Osteoblast (primary cell): ENCODE measurements at places on chromosomes 6 and 20. TPM values are rescaled to one million over a fixed set of nuclear protein-coding genes. Genes with fewer than 3 reads are reported as not detected.

Gene CPNE5
- under 0.01 TPM in 1 of 2 replicates, not detected in the other for total RNA-seq

Gene DEF6
- total RNA-seq, result 0.29 and 0.72 TPM in 2 replicates

Gene OLIG3
- total RNA-seq, result not detected in 2 replicates

Gene CEBPB
- 75.7 and 79.3 TPM in 2 replicates for total RNA-seq

- no peak for DNase-seq
- peaks cover 14% of the 10 kb centered on the region for H3K4me1 ChIP-seq
- no peak overlapping the region for H3K4me3 ChIP-seq
- no peak overlapping the region for H3K27ac ChIP-seq
- H3K36me3 ChIP-seq, result no peaks in the 10 kb centered on the region
Measured at GRCh38 chr6:108868647-108869046, 20.4 kb downstream of the ARMC2 start.

GRCh38 chr20:382291-383115 is 1.9 kb downstream of the TRIB3 start:
- H3K36me3 ChIP-seq, result no peaks in the 10 kb centered on the region
- no peaks in the 10 kb centered on the region for H3K4me1 ChIP-seq
- no peaks in the 10 kb centered on the region for H3K27me3 ChIP-seq
- DNase-seq, result peak; percentile 69
- no peak overlapping the region for H3K27ac ChIP-seq

- DNase-seq, result no peak
- H3K4me1 ChIP-seq, result peaks cover 16% of the 10 kb centered on the region
- H3K27ac ChIP-seq, result no peak overlapping the region
- H3K27me3 ChIP-seq, result no peaks in the 10 kb centered on the region
Measured at GRCh38 chr6:131163886-131164285, 28.6 kb downstream of the AKAP7 start.

DNA sequence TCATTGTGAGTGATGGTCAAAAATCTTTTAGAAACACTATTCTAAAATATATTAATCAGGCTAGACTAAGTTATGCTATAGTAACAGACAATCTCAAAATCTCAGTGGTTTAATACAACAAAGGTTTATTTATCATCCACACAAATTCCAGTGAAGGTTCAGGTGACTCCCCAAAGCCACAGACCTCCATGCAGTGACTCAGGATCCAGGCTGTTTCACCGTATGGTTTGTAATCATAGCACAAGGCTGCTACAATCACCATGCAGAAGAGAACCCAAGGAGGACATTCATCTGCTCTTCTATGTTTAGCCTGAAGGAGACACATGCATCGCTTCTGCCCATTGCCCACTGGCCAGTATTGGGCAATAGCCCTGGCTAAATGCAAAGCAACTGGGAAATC is 46.2 kb downstream of the BFSP1 start:
- H3K27ac ChIP-seq, result no peak overlapping the region
- no peaks in the 10 kb centered on the region for H3K36me3 ChIP-seq
- H3K4me1 ChIP-seq, result no peaks in the 10 kb centered on the region
- H3K27me3 ChIP-seq, result peaks cover 22% of the 10 kb centered on the region
- no peak overlapping the region for H3K4me3 ChIP-seq

GRCh38 chr6:139028215-139028657 is 309 bp upstream of the ABRACL start:
- H3K4me1 ChIP-seq, result peaks cover 18% of the 10 kb centered on the region
- H3K27ac ChIP-seq, result peak overlapping the region; percentile 70
- peak; percentile 85 for DNase-seq

- H3K4me1 ChIP-seq, result peaks cover 13% of the 10 kb centered on the region
- no peak overlapping the region for H3K27ac ChIP-seq
- H3K4me3 ChIP-seq, result no peak overlapping the region
- no peaks in the 10 kb centered on the region for H3K36me3 ChIP-seq
- H3K27me3 ChIP-seq, result no peaks in the 10 kb centered on the region
- DNase-seq, result peak; percentile 85
Measured at GRCh38 chr6:157774153-157775135, 48.6 kb upstream of the SNX9 start.

DNA sequence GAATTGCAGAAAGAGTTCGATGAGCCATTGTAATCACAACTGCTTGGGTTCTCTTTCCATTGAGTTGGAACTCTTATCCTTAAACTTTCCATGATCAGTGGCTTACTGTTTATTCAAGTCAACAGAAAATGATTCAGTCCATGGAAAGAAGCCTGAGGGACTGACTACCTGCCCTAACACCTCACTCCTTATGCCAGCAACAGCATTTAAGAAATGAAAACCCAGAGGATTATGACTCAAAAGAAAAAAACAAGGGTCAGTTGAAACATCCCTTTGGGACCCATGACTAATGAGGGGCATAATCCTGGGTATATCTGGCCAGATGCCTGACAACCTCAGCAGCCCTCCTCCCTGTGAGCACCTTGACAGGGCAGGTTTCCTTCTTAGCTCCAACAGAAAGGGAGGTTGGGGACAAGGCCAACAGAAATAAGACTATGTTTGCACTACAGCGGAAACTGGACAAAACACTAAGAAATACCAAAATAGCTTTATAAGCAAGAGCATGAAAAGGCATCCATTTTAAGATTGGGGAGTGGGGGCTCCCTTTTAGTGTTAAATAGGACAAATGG is 106.7 kb downstream of the MAP3K5 start:
- H3K27me3 ChIP-seq, result no peaks in the 10 kb centered on the region
- H3K4me3 ChIP-seq, result no peak overlapping the region
- peak; percentile 1 for DNase-seq
- H3K27ac ChIP-seq, result no peak overlapping the region

DNA sequence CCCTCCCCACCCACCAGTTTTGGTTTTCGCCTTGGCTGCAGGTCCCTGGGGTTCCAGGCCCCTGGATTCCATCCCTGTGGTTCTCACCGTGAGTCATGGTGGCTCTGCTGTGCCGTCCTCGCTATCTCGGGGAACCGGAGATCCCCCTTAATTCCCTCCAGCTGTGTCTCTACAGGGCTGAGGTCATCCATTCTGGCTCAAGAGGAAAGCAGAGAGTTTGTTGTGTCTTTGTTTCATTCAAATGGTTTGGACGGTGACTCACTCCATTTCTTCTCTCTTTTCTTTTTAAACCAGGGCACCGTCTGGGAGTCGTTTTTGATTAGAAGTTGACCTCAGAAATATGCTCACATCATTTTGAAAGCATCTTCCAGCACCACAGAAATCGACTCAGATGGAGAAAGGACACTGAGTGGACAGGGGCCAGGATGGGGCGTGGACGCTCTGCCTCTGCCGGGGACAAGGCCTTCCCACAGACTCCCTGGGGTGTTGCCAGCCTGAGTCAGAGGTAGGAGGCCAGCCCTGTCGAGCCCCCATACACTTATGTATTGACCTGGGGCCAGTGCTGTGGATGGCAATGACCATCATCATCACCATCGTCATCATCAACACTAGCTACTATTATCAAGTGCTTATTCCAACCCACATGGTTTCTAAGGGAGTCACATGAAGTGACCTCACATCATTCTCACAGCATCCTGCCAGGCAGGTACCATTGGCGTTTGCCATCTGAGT is 176.2 kb downstream of the NFATC2 start:
- peak; percentile 96 for DNase-seq
- H3K27ac ChIP-seq, result peak overlapping the region; percentile 100
- no peaks in the 10 kb centered on the region for H3K36me3 ChIP-seq
- H3K4me3 ChIP-seq, result peak overlapping the region; percentile 22

- H3K4me1 ChIP-seq, result no peaks in the 10 kb centered on the region
- peaks cover 4% of the 10 kb centered on the region for H3K36me3 ChIP-seq
- H3K27me3 ChIP-seq, result peaks cover 37% of the 10 kb centered on the region
- H3K27ac ChIP-seq, result no peak overlapping the region
Measured at GRCh38 chr20:62841705-62842212, 19.9 kb downstream of the TCFL5 start.

- no peaks in the 10 kb centered on the region for H3K27me3 ChIP-seq
- no peaks in the 10 kb centered on the region for H3K4me1 ChIP-seq
- DNase-seq, result no peak
- no peak overlapping the region for H3K4me3 ChIP-seq
Measured at GRCh38 chr20:48750941-48751635, 76.7 kb downstream of the PREX1 start.

DNA sequence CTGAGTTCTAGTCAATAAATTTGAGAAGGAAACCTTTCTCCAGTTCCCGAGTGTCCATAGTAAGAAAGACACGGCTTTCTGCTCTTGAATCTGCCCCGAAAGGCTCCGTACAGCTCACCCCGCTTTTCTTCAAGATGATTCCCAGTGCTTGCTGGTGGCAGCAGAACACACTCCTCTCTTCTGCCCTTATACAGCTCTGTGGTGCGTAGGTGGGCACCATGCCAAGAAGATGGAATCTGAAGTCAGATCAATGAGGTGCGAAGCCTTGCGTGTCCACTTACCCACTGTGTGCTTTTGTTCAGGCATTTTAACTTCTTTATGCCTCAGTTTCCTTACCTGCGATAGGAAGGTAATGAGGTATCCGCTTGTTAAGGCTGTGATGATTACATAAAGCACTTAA is 142.2 kb downstream of the WDR27 start:
- H3K36me3 ChIP-seq, result no peaks in the 10 kb centered on the region
- no peak for DNase-seq
- H3K27me3 ChIP-seq, result no peaks in the 10 kb centered on the region
- peak overlapping the region; percentile 46 for H3K27ac ChIP-seq
- peaks cover 29% of the 10 kb centered on the region for H3K4me1 ChIP-seq

GRCh38 chr6:129264480-129265045 is 381.6 kb downstream of the LAMA2 start:
- no peaks in the 10 kb centered on the region for H3K4me1 ChIP-seq
- DNase-seq, result no peak
- H3K27ac ChIP-seq, result no peak overlapping the region
- H3K27me3 ChIP-seq, result no peaks in the 10 kb centered on the region
- no peaks in the 10 kb centered on the region for H3K36me3 ChIP-seq
- no peak overlapping the region for H3K4me3 ChIP-seq

DNA sequence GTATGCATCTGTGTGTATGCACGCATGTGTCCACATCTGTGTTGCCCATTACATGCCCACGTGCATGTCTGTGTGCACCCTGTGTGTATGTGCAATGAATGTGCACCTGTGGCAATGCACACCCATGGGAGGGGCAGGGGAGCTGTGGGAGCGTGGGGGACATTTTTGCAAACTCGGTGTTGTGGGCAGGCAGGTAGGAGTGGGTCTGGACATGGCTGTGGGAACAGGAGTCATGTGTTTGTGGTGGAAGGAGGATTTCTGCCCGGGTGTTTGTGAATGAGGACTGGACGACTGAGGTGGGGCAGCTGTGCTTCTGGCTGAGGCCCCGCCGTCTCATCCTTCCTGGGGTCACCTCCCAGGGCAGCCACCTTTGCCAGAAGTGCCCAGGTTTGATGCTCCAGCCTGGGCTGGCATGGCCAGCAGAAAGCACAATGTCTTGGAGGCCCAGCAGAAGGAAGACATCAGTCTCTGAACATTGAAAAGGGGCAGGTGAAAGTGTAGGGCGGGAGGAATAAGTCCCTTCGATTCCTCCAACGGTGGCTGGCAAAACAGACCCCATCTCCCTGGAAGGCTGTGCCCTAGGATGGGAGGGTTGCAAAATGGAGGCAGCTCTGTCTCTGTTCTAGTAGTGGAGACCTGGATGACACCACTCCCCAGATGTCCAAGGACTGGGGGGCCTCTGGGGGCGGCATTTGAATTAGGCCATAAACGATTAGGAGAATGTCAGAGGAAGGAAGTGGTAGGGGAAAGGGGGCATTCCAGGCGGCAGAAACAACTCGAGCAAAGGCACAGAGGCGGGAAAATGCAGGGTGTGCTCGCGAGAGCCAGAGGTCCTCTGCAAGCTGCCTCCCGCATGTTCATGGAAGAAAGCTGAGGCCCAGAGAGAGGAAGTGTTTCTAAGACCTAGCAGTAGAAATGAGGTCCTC is 19.1 kb upstream of the ARMC12 start:
- no peaks in the 10 kb centered on the region for H3K27me3 ChIP-seq
- no peak overlapping the region for H3K4me3 ChIP-seq
- peaks cover 8% of the 10 kb centered on the region for H3K4me1 ChIP-seq
- no peak overlapping the region for H3K27ac ChIP-seq
- no peak for DNase-seq
- H3K36me3 ChIP-seq, result no peaks in the 10 kb centered on the region

- H3K27ac ChIP-seq, result no peak overlapping the region
Measured at GRCh38 chr20:32052778-32053362, 828 bp downstream of the HCK start.

- no peaks in the 10 kb centered on the region for H3K27me3 ChIP-seq
- H3K27ac ChIP-seq, result peak overlapping the region; percentile 97
- no peak for DNase-seq
- peaks cover 33% of the 10 kb centered on the region for H3K4me1 ChIP-seq
- no peaks in the 10 kb centered on the region for H3K36me3 ChIP-seq
- H3K4me3 ChIP-seq, result peak overlapping the region; percentile 18
Measured at GRCh38 chr6:25193460-25194171, 85.6 kb upstream of the CARMIL1 start.

GRCh38 chr6:19219931-19220330 is 617.2 kb upstream of the ID4 start:
- no peak for DNase-seq
- no peak overlapping the region for H3K27ac ChIP-seq
- no peaks in the 10 kb centered on the region for H3K36me3 ChIP-seq

DNA sequence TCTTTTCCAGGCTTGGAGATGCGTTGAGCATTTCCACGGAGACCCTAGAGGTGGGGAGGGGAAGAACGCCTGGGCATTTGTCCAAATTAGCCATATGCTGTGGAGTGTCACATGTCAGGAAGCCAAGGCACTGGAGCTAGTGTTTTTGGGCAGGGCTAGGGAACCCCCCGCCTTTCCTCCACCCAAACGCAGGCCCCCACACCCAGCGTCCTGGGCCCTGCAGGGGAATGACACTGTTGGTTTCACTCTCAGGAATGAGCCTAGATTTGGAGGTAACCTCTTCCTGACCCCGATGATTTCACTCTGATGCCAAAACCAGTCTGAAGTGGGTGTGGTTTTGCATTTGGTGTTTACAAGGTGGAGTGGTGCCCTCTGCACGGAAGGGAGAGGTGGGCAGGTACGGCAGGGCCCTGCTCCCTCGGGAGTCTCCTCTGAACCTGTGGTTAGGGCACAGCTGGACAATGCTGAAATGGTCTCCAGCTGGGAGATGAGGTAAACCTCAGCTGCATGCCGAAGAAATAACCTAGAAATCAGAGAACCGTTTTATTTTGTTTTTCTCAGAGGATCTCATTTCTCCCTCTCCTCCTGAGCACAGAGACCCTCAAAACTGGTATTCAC is 29.5 kb downstream of the MTHFD1L start:
- H3K27me3 ChIP-seq, result no peaks in the 10 kb centered on the region
- H3K27ac ChIP-seq, result peak overlapping the region; percentile 66
- no peak for DNase-seq
- peaks cover 42% of the 10 kb centered on the region for H3K4me1 ChIP-seq
- H3K36me3 ChIP-seq, result peaks cover 36% of the 10 kb centered on the region
- H3K4me3 ChIP-seq, result peak overlapping the region; percentile 21

DNA sequence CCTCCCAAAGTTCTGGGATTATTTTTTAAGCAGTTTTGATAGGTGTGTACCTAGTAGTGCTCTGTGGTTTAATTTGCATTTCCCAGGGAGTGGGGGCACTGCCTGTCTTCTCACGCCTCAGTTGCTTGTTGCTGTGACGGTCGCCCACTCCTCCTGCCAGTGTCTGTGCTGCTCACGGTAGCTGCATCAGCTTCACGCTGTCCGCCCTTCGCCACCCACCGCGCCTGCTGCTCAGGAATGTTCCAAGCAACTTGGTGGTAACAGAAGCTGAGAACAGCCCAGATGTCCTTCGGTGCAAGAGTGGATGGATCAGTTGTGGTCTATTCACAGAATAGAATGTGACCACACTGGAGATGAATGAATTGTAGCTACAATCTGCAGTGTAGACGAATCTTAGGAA is 22.9 kb downstream of the DNAJC5 start:
- peak; percentile 38 for DNase-seq
- H3K36me3 ChIP-seq, result peaks cover 5% of the 10 kb centered on the region
- H3K27ac ChIP-seq, result no peak overlapping the region
